Pancreas (tissue), 10 donors: ENCODE measurements at places on chromosomes 6 and 20. TPM values are rescaled to one million over a fixed set of nuclear protein-coding genes. Genes with fewer than 3 reads are reported as not detected.

- no peaks in the 10 kb centered on the region for H3K4me1 ChIP-seq
- no peaks in the 10 kb centered on the region for H3K27me3 ChIP-seq
- no peak overlapping the region for H3K4me3 ChIP-seq
- no peak overlapping the region for H3K27ac ChIP-seq
Measured at GRCh38 chr6:23505026-23505425, 621.0 kb upstream of the NRSN1 start.

DNA sequence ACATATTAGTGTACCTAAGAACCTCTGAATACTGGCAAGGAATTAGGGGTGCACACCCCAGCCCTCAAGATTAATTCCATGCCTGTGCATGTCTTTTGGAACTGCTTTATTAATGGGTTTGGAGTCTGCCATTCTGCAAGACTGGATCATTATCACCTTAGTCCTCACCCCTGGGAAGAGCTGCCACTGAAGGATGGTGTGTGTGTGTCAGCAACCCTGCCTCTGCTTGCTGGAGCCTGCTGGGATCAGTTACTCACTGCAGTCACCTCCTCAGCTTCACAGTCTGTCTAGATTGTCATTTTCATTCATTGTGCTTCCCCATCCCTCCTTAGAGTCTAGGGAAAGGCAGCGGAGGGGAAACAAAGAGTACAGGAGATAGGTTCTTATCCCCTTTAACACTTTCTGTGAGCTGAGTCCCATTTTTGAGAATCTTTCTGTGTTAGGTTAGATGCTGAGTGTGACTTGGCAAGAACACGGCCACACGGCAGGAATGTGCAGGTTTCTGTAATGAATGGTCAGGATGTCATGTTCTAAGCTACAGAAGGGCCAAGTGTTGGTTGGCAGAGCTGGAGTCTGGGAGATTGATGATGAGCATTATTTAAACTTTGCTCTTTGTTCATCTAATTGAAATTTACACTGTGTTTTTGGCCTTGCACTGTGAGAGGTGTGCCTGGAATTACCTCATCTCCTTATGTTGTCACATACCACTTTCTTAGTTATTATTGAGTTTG, 21.1 kb downstream of the GHRH start:
- no peak overlapping the region for H3K4me3 ChIP-seq
- H3K36me3 ChIP-seq: no peaks in the 10 kb centered on the region
- no peak overlapping the region for H3K27ac ChIP-seq

DNA sequence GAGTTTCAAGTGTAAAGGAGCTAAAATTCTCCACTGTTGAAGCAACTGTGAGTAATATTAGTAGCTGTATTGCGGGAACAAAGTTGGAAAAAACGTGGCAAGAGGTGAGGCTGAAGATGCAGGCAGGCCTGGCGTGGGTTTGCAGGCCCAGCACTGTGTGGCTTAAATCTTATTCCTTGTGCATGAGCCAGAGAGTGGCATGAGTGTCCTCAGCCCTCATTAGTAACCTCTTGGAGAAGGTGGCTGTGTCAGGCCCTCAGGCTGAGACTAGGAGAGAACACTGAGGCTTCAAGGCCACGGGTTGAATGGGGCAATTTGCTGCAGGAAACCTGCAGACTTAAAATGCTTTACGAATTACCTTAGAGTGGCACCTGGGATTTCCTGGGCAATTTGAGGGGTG, 372.7 kb upstream of the CITED2 start:
- H3K27ac ChIP-seq: no peak overlapping the region
- no peaks in the 10 kb centered on the region for H3K27me3 ChIP-seq
- H3K4me1 ChIP-seq: no peaks in the 10 kb centered on the region

DNA sequence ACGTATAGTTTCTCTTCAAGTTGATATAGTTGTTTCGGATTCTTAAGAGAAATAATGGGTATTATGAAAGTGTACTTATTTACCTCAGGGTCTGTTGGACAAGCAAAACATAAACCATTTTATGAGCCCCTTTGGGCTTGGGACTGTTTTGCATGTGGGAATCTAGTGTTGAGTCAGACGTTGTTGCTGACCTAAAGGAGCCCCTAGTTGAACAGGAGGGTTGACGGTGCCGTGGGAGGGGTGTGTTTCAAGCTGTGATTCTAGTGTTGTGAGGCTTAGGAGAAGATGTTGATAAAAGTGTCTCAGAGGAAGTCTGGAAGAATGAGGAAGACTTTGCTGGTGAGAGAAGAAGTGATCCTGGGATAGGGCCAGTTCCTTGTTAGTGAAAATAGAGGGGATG, 140.0 kb downstream of the ARID1B start:
- H3K4me1 ChIP-seq: no peaks in the 10 kb centered on the region
- no peaks in the 10 kb centered on the region for H3K27me3 ChIP-seq
- no peak for DNase-seq
- H3K36me3 ChIP-seq: no peaks in the 10 kb centered on the region
- no peak overlapping the region for H3K4me3 ChIP-seq
- H3K27ac ChIP-seq: no peak overlapping the region

The SLC12A5 gene
- 0.56 TPM for total RNA-seq

The DUSP15 gene
- total RNA-seq: 1.6 TPM
